ENCODE measurements at places on chromosomes 11 and 22.

- DNase-seq = no peak
Measured at GRCh38 chr11:61545341-61545740, 35.5 kb downstream of the SYT7 start.

DNA sequence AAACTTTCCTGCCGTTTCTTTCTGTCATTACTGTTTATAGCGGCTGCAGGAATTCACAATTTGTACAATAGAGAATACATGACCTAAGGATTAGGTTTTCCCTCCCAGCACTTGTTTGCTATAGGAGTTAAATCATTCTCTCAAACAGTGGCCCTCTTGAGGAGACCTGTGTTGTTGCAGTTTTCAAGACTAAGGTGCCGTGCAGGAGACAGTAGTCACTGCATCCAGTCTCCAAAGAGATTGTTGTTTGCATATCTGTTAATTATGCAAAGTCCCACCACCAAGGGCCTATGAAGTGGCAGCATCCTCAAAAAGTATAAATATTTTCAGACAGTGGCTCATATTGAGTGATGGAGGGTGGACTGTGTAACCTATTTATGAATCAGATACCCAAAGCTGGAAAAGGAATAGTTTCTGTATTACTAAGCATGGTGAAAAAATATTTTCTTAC, 2.3 kb downstream of the PRSS23 start:
- DNase-seq = no peak

- DNase-seq = no peak
Measured at GRCh38 chr11:60781286-60781980, 3.7 kb upstream of the MS4A10 start.

DNA sequence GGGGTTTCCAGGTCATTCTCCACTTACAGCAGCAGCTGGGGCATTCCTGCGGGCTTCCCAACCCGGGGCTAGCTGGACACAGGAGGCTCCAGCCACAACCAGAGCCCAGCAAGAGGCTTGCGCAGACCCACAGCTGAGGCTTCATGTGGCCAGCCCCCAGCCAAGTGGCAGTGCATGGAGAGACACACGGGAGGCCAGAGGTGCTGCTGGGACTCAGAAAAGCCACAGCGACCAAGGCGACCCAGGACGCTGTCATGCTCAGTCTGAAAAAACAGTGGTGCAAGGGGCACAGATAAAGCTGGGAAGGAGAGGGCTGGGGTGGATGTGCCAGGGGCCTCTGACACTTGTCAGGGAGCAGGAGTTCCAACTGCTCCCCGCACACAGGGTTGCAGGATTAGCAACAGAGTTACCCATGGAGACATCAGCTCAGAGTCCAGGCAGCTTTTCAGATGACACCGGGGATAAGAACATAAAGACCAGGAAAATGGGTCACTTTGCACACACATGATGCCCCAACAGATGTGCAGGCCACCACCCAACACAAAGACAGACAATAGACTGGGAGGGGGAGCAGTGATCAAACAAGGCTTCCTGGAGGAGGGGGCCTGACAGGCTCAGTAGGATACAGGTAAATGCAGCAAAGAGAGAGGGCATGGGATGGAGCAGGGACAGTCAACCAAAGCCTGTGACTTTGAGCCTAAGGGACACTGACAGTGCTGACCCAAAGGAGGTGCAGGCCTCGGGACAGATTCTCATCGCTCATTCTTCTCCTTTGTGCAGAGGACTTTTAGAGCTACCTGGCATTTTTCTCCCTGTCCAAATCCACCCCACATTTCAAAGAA, 6.9 kb upstream of the NEAT1 start:
- no peak for DNase-seq

GRCh38 chr11:3605771-3606203, 36.0 kb downstream of the ART5 start:
- DNase-seq = no peak

- no peak for DNase-seq
Measured at GRCh38 chr11:40323241-40323640, 1136.2 kb downstream of the LRRC4C start.

DNA sequence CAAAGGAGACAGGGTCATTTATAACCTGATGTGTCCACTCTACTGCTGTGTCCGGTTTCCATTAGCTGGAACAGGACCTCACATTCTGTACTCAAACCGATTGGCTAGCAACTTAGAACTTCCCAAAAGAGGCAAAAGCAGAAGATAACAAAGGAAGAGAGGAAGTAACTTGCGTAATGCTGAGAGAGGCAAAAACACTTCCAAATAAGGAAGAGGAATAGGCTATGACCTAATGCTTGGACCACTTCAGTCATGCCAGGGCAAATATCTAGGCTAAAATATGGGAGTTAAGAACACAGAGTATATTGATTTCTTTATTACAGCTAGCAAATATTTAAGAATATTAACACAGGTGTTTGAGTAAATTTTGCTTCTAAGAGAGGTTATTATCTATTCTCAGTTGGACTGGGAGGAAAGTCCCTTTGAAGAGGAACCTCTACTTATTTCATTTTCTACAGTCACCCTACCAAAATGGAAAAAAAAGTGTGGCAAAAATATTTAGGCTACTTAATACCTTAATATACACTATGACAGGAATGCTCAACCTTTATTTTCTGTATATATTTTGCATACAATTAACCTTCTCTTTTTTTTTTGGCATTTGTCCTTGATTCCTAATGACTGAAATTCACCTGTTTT, 499.8 kb upstream of the CHORDC1 start:
- DNase-seq = no peak

- no peak for DNase-seq
Measured at GRCh38 chr11:102488208-102488607, 35.6 kb upstream of the TMEM123 start.

- no peak for DNase-seq
Measured at GRCh38 chr11:104408630-104409029, 244.7 kb upstream of the PDGFD start.

GRCh38 chr22:21909871-21910270, 42.4 kb upstream of the MAPK1 start:
- DNase-seq = no peak

DNA sequence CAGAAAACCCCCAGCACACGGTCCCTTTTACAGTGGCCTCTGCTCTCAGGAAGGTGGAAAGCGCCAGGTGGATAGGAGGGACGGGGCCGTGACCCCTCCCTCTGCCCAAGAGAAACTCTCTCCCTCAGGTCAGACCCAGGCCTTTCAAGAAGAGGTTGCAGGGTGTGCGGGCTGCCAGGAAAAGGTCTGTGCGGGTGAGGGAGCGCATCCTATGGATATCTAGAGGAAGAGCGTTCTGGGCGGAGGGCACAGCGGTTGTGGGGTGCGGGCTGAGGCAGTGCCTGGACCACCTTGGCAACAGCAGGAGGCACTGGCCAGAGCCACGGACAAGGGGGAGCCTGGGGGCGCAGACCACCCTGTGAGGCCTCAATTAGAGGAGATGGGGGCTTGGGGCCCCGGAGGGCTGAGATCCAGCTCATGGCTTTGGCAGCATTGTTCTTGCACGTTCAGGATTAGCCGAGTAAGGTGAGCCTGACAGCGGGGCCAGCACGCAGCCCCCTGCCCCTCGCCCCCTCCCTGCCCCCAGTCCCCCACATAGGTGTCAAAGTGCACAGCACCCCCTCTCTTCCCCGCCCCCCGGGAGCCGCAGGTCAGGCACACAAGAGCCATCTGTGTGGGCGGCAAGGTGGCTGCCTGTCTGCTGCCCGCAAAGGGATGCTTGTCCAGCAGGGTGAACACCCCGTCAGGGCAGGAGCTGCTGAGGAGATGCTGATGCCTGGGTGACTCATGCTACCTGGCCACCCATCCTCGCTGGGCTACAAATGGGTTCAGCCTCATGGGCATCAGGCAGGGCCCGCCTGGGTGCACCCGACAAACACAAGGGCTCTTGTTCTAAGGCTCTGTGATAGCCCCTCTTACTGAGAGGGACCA, 92.8 kb upstream of the KCNQ1OT1 start:
- no peak for DNase-seq

- DNase-seq = no peak
Measured at GRCh38 chr11:117887431-117888138, 11.1 kb upstream of the FXYD6 start.

- DNase-seq = no peak
Measured at GRCh38 chr11:1949302-1949701, 2.2 kb downstream of the MRPL23 start.

DNA sequence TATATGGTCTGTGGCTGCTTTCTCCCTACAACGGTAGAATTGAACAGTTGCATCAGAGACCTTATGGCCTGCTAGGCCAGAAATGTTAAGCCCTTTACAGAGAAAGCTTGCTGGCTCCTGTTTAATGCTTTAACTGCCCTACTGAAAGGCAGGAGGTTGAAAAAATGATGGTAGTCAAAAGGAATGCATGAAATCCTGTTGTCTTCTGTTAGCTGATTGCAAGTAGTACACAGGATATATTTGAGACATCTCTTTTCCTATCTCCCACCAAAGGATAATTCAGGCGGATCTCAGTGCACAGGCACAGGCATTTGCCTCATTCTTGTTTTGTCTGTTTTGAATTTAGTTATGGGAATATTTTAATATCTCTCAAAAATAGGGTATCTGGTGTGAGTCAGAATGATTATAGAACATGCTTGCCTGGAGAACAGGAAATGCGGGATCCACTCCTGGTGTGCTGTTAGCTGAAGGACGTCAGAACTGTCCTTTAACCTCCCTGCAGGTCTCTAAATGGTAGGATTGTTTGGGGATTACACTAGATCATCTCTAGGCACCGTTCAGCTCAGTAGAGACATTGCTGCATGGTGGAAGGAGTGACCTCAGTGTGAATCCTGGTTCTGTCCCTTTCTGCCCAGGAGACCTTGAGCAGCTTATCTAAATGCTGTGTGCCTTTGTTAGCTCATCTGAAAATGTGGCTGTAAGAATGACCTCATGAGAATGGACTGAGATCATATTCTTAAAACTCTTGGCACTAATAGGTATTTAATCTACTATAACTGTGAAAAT, 49.5 kb downstream of the PACS1 start:
- DNase-seq = no peak

- DNase-seq = no peak
Measured at GRCh38 chr11:13189561-13190426, 87.8 kb upstream of the BMAL1 start.

GRCh38 chr11:95835768-95836488, 45.6 kb downstream of the CEP57 start:
- DNase-seq = peak; percentile 31

DNA sequence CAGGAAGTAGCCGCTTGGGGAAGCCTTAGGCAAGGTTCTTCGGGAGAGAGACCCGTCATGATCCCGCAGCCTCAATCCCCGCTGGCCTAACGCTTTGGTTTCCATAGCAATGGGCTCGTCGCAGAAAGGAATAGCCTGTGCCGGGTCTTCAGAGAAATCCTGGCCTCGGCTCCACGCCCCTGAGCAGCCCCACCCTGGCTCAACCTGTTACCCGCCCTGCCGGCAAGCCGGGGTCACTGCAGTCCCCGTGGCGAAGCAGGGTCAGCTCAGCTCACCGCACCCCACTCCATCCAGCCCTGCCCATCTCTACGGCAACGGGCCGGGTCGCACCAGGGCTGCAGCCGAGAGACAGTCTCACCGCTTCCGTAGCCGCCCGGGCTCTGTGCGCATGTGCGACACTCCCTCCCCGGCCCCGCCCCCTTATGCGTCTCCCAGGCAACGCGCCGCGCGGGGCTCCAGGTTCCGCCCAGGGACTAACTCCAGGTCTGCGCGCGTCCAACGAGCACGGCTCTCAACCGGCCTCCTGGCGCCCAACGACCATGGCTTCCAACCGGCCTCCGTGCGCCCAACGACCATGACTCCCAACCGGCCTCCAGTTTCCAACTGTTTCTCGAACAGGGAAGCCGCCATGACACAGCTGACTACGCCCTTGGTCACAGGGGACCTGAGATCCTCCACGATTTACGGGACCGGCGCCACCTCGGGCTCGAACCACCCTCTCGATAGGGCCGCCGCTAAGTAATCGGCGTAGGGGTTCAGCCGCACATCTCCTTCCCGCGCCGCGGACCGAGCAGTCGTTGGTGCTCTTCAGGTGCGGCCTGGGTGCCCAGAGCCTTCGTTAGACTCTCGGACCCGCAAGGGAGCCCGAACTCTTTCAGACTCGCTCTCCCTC, at the start of gene DUSP18:
Gene DUSP18 (minus strand): TSS at position 382 of the 892 bp plus-strand sequence. CDS start 3,872 bp downstream, outside the sequence.
- peak; percentile 89 for DNase-seq

- DNase-seq = no peak
Measured at GRCh38 chr11:1922481-1923081, 3.1 kb downstream of the TNNT3 start.

GRCh38 chr11:107044503-107044902, 26.2 kb upstream of the GUCY1A2 start:
- DNase-seq = no peak

- no peak for DNase-seq
Measured at GRCh38 chr11:72609045-72609444, 65.2 kb downstream of the PDE2A start.

DNA sequence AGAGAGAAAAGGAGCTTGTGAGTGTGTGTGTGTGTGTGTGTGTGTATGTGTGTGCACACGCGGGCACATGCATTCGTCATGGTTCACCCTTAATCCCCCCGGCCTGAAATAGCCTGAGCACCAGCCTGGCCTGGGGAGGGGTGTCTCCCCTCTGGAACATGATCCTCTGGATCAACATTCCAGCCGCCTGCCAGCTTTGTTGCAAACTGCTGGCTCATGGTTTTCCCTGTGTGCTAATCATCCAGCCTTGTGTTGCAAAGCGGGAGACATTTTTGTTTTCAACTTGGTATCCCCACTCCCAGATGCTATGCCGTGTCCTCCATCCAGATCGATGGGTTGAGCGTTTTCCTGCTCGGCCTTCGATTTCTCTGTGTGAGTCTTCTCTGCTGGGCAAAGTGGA, 94.3 kb downstream of the FEZ1 start:
- DNase-seq = no peak

DNA sequence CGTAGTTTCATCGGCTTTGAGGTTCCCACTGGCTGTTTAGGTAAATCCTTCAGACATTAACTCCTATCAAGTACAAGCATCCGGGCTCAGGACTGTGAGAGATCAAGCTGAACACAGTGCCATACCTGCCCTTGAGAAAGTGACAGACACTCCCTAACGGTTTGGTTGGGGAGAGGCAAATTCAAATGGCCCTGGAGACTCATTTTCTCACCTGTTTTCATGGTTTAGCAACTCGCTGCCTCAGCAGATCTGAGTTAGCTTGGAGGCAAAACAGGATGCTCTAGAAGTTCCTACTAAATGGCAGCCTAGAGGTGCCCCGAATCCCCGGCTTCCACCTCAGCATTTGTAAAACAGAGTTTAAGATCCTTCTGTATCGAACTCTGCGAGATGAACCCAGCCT, 3.6 kb upstream of the FBXO3 start:
- DNase-seq = no peak

- DNase-seq = no peak
Measured at GRCh38 chr11:103949781-103950180, 86.7 kb upstream of the DDI1 start.
